ENCODE measurements at places on chromosomes 12 and 14. TPM values are rescaled to one million over a fixed set of nuclear protein-coding genes. Genes with fewer than 3 reads are reported as not detected.
A peak's percentile ranks its signal among the peaks of the same experiment; 100 is the strongest.

GRCh38 chr12:31914927-31915326 lies 44.3 kb upstream of the RESF1 start:
- no peaks in the 10 kb centered on the region for H3K4me1 ChIP-seq
- no peak overlapping the region for H3K4me3 ChIP-seq
- DNase-seq: peak; percentile 45
- H3K27ac ChIP-seq: no peak overlapping the region
- H3K36me3 ChIP-seq: no peaks in the 10 kb centered on the region

- DNase-seq: no peak
- H3K4me3 ChIP-seq: no peak overlapping the region
- H3K27ac ChIP-seq: no peak overlapping the region
Measured at GRCh38 chr12:7282844-7283243, 21.0 kb upstream of the ACSM4 start.

The TAS2R42 gene
- not detected for total RNA-seq

The AQP5 gene
- not detected for total RNA-seq

DNA sequence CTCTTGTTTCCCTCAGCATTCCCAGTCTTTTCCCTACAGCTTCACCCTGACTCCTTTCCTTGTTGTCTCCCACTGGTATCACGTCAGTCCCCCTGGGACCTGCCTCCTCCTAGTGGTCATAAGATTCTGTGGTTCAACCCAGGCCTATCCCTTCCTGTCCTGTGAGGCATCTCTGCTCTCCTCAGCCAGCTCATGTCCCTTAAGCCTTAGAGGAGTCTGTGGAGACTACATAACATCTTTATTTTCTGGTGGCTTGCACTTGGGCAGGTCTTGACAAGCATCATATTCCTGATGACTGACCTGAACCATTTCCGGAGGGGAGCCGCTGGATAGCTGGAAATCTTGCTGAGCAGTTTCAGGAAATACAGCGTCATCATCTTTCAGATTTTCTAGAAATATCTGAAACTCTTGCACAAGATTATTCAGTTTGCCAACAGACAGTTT lies 688 bp downstream of the C12orf71 start:
- no peaks in the 10 kb centered on the region for H3K27me3 ChIP-seq
- no peak overlapping the region for H3K4me3 ChIP-seq
- H3K27ac ChIP-seq: no peak overlapping the region
- H3K36me3 ChIP-seq: no peaks in the 10 kb centered on the region
- H3K4me1 ChIP-seq: no peaks in the 10 kb centered on the region

The SERPINA4 gene
- total RNA-seq: not detected

DNA sequence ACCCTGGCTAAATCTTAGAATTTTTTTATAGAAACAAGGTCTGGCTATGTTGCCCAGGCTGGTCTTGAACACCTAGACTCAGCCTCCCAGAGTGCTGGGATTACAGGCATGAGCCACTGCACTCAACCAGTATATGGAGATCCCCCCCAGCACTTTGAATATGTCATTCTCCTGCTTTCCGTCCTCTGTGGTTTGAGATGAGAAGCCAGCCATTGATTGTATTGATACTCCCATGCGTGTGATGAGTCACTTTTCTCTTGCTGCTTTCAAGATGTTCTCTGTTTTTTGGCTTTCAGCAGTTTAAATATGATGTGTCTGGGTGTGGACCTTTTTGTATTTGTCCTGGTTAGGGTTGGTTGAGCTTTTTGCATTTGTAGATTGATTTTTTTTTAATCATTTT lies 75.2 kb upstream of the DNM1L start:
- no peak overlapping the region for H3K27ac ChIP-seq
- no peaks in the 10 kb centered on the region for H3K27me3 ChIP-seq
- no peak for DNase-seq
- no peaks in the 10 kb centered on the region for H3K4me1 ChIP-seq

- no peak for DNase-seq
- peaks cover 86% of the 10 kb centered on the region for H3K36me3 ChIP-seq
- no peak overlapping the region for H3K4me3 ChIP-seq
- no peaks in the 10 kb centered on the region for H3K4me1 ChIP-seq
Measured at GRCh38 chr14:88599761-88600439, 37.1 kb downstream of the ZC3H14 start.

Measured in A673 (cell line).